T-helper 9 cell (primary cell): ENCODE measurements at places on chromosomes 3 and 15.

DNA sequence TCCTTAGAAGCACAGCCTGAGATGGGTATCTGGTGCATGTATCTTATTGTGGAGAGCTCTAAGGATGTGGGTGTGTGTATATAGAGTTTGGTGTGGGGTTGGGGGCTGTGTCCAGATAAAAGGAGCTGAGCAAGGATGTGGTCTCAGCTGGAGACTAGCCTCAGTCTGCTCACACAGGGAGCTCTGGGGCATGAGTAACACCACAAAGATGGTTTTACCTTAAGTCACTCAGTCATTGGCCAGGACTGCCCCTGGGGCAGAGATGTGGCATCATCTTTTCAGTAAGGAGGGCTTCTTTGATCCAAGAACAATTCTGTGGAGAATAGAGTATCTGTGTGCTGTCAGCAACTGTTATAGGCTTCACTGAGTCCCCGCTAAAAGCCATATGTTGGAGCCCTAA lies 163.4 kb upstream of the NUDT16 start:
- no peak for DNase-seq

DNA sequence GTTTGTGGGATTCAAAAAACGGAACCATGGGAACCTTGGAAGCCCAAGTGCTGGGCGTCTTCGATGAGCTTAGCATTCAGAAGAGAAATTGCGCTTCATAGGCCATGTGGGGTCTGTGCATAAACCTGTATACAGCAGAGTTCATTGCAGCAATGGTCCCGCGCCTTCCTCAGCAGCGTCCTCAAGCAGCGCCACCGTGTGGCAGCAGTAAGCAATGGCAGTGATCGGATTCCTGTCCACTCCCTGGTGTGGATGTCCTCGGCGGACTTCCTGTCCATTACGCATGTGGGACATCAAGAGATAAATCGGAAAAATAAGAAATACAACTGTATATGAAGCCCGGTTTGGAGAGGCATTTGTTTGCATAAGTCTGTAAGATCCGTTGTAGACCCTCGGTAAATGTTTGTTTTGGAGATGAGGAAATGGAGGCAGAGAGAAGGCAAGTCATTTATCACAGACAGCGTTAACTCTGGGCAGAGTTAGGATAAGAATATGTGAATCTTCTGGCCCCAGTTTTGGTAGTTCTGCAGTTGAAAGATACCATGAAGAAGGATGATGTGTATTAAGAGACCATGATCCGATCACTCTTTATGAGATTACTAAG lies 57.7 kb downstream of the CNTN4 start:
- DNase-seq = no peak

DNA sequence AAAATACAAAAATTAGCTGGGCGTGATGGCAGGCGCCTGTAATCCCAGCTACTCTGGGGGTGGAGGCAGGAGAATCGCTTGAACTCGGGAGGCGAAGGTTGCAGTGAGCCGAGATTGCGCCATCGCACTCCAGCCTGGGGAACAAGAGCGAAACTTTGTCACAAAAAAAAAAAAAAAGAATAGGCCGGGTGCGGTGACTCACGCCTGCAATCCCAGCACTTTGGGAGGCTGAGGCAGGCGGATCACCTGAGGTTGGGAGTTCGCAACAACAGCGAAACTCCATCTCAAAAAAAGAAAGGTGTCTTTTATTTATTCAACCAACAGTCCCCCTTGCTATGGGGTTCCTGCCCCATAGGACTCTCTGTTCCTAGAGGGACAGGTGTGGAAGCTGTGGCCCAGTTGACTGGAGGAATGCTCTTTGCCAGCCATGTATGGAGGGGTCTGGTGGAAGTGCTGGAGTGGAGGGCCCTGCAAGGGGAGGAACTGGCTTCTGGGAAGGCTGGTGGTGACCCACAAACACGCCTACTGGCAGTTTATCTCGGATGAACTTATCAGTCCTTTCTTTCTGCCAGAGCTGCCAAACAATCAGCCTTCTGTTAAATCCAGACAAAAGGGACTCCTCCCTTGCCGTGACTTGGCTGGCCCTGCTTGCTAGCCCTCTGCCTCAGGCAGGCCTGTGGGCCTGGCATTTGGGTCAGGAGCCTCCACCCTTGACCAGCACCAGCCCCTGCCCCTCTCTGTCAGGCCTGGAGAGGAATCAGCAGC lies 4.6 kb upstream of the DAG1 start:
- DNase-seq = no peak

- no peak for DNase-seq
Observed at GRCh38 chr3:38354588-38355330, 8.2 kb downstream of the XYLB start.

- no peak for DNase-seq
Observed at GRCh38 chr15:60022379-60022741, 18.2 kb downstream of the FOXB1 start.

GRCh38 chr3:10968401-10968800 lies 24.1 kb upstream of the SLC6A1 start:
- DNase-seq = no peak

DNA sequence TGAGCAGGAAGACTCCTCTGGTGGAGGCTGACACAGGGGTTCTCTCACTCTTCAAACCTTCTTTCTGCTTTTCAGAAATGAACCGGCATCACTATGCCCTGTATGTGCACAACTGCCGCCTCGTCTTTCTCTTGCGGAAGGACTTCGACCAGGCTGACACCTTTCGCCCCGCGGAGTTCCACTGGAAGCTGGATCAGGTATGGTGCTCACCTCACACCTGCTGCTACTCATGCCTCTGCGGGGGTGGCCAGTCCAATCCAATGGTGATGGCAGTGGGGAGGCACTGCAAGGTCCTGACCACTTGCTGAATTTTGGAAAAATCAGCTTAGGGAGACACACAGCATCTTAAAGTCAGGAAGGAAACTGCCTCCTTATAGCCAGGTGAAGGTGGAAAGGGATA lies 211.3 kb upstream of the TRIM42 start:
- DNase-seq = no peak

- no peak for DNase-seq
Observed at GRCh38 chr15:63370764-63371163, 10.9 kb downstream of the CA12 start.
